ENCODE measurements at places on chromosomes 2 and 18. TPM values are rescaled to one million over a fixed set of nuclear protein-coding genes. Genes with fewer than 3 reads are reported as not detected.

The METAP1D gene
- 12.7 TPM for total RNA-seq

DNA sequence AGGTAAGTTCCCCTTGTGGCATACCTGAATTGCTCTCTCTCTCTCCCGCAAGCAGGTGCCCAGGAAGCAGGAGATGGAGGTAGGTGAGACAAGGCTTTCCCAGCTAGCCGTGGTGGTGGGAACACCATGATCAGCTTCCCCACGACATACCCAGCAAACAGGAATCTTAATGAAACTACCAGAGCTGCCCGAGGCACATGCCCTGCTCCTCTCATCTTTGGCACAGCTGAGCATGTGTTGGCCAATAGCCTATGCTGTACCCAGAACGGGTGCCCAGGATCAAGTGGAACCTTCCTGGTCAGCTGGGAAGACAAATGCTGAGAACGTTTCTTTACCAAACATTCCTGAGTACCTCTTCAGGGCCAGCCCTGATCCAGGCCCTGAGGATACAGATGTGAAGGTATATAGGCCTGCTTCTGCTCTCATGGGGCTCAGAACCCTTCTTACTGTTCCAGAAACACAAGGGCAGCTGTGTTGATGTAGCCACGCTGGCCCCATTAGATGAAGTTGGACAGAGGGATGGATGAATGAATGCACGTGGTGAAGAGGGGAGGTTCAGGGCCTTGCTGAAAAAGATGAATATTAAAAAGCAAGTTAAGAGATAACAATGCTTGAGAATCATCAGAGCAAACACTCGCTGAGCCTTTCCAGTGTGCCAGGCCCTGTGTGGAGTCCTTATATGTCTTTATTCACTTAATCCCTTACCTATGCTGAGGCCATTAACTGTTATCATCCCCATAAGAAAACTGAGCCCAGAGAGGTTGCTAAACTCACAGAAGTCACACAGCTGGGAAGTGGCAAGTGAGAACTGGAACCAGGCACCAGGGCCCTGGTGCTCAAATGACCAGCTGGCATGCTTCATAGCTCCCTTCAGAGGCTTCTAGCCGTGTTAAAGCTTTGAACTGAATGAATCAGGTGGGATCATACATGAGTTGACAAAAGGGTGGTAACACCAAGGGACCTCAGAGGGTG lies 68.8 kb upstream of the TMEM247 start:
- no peak overlapping the region for H3K4me3 ChIP-seq
- peaks cover 11% of the 10 kb centered on the region for H3K4me1 ChIP-seq
- H3K27me3 ChIP-seq, result no peaks in the 10 kb centered on the region
- DNase-seq, result no peak

- H3K36me3 ChIP-seq, result peaks cover 7% of the 10 kb centered on the region
- no peak overlapping the region for H3K27ac ChIP-seq
- H3K4me1 ChIP-seq, result peaks cover 11% of the 10 kb centered on the region
- H3K4me3 ChIP-seq, result no peak overlapping the region
- DNase-seq, result no peak
- H3K27me3 ChIP-seq, result no peaks in the 10 kb centered on the region
These were observed 274.5 kb downstream of the SLC8A1 start for GRCh38 chr2:40177366-40177765.

DNA sequence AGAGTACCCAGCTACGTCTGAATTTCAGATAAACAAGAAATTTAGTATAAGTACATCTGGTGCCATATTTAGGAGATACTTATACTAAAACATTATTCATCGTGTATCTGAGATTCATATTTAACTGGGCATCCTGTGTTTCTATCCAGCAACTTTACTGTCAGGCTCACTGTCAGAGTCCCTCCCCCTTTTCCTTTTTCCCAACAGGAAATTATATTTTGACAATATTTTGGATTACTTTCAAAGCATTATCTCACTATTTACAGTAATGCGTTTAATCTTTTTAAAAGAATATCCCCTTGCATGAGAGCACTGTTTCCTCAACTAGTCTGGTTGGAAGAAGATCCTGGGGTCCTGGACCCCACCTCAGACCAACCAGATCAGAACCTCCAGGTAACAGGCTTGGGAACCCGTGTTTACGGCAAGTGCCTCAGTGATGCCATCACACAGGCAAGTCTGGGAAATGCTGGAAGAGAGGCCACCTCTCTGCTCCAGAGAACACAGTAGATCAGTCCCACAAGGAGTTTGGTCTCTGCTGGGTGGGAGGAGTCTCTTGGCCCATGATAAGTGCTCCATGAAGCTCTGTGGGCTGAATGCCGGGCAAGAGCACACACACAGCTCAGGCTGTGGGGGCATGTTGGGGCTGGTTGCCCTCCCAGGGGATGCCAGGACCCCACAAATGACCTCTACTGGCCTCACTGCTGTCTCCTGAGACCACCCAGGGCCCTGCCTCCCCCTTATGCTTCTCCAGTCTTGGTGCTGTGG lies 84.2 kb upstream of the UXS1 start:
- H3K27ac ChIP-seq, result no peak overlapping the region
- no peak for DNase-seq
- no peaks in the 10 kb centered on the region for H3K36me3 ChIP-seq
- H3K27me3 ChIP-seq, result no peaks in the 10 kb centered on the region

The SOX11 gene
- total RNA-seq, result 0.59 TPM

GRCh38 chr18:2050702-2051201 lies 520.6 kb downstream of the METTL4 start:
- H3K4me1 ChIP-seq, result peaks cover 3% of the 10 kb centered on the region
- no peaks in the 10 kb centered on the region for H3K36me3 ChIP-seq
- no peaks in the 10 kb centered on the region for H3K27me3 ChIP-seq
- DNase-seq, result no peak
- H3K27ac ChIP-seq, result no peak overlapping the region
- no peak overlapping the region for H3K4me3 ChIP-seq

DNA sequence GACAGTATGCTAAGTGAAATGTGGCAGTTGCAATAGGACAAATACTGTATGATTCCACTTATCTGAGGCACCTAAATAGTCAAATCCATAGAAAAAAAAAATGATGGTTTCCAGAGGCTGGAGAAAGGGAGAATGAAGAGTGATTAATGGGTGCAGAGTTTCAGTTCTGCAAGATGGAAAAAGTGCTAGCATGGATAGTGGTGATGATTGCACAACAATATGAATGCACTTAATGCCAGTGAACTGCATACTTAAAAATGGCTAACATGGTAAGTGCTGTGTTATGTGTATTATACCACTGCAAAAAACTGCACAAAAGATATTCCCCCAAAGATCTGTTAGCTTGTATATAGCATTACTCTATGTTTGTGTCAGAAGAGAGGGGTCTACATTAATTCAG lies 185.4 kb downstream of the INHBB start:
- H3K36me3 ChIP-seq, result no peaks in the 10 kb centered on the region
- no peaks in the 10 kb centered on the region for H3K27me3 ChIP-seq
- H3K27ac ChIP-seq, result no peak overlapping the region
- H3K4me1 ChIP-seq, result no peaks in the 10 kb centered on the region

DNA sequence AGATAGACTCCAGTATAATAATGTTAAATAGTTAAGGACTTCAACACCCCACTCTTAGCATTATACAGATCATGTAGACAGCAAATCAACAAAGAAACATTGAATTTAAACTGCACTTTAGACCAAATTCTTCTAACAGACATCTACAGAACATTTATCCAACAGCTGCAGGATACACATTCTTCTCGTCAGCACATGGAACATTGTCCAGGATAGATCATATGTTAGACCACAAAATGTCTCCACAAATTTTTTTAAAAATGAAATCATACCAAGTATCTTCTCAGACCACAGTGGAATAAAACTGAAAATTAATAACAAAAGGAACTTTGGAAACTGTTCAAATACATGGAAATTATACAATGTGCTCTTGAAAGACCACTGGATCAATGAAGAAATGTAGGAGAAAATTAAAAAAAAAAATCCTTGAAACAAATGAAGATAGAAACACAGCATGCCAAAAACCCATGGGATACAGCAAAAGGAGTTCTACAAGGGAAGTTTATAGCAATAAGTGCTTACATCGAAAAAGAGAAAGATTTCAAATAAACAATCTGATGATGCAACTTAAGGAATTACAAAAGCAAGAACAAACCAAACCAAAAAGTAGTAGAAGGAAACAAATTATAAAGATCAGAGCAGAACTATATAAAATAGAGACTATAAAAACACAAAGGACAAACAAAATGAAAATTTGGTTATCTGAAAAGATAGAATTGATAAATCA lies 12.3 kb upstream of the SPP2 start:
- no peak overlapping the region for H3K27ac ChIP-seq
- H3K36me3 ChIP-seq, result no peaks in the 10 kb centered on the region
- DNase-seq, result no peak
- no peak overlapping the region for H3K4me3 ChIP-seq
- H3K4me1 ChIP-seq, result peaks cover 2% of the 10 kb centered on the region
- H3K27me3 ChIP-seq, result peaks cover 28% of the 10 kb centered on the region

The TYMS gene
- 5.3 TPM for total RNA-seq

DNA sequence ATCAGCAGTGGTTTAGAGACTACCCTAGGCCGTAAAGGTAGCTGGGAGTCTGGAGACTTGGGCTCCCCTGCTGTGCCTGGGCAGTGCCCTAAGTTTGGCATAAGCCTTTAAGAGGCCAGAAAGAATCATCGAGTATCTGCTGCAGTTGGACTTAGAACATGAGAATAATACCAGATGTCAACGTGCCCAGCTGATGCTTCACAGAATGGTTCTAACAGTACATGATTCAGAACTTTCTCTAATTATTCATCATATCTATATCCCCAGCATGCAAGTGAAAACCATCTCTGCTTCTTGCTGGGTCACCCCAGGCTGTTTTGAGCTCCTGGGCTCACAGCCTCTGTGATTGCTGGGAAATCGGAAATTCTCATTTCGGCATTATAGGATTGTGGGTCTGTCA lies 118.1 kb downstream of the NCK2 start:
- peaks cover 20% of the 10 kb centered on the region for H3K4me1 ChIP-seq
- no peak for DNase-seq
- H3K27me3 ChIP-seq, result no peaks in the 10 kb centered on the region
- H3K4me3 ChIP-seq, result no peak overlapping the region
- no peak overlapping the region for H3K27ac ChIP-seq
- H3K36me3 ChIP-seq, result no peaks in the 10 kb centered on the region

- DNase-seq, result no peak
- H3K4me1 ChIP-seq, result peaks cover 1% of the 10 kb centered on the region
- H3K27ac ChIP-seq, result no peak overlapping the region
- no peaks in the 10 kb centered on the region for H3K27me3 ChIP-seq
- no peaks in the 10 kb centered on the region for H3K36me3 ChIP-seq
These were observed 27.9 kb downstream of the RMND5A start for GRCh38 chr2:86747711-86748639.

- DNase-seq, result no peak
- no peak overlapping the region for H3K27ac ChIP-seq
- peaks cover 9% of the 10 kb centered on the region for H3K27me3 ChIP-seq
- peaks cover 12% of the 10 kb centered on the region for H3K4me1 ChIP-seq
These were observed 134.8 kb upstream of the AGAP1 start for GRCh38 chr2:235358981-235359471.

- H3K4me1 ChIP-seq, result no peaks in the 10 kb centered on the region
- no peaks in the 10 kb centered on the region for H3K36me3 ChIP-seq
- no peak overlapping the region for H3K27ac ChIP-seq
- H3K4me3 ChIP-seq, result no peak overlapping the region
These were observed 335.2 kb downstream of the NUP35 start for GRCh38 chr2:183459466-183459865.

DNA sequence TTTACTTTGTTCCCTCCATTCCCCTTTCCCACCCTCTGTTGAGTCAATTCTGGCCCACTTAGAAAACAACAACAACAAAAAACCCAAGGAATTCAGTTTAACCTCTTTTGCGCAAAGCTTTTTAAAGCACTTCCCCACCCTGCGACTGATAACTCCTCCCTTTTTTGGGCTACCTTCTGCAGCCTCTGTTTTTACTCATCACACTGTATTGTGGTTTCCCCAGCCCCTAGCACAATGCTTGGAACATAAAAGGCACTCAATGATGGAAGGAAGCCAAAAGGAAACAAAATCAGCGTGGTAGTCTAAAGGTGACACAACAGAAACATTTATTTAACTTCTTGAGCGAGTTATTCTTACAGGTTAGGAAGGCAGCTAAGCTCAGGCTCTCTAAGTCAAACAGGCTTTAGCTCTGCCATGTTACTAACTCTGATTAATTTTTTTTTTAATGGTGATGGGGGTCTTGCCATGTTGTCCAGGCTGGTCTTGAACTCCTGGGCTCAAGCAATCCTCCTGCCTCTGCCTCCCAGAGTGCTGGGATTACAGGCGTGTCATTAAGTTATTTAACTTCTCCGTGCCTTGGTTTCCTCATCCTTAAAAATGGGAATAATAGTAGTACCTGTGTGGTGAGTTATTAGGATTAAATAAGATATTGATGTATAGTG lies 1.3 kb downstream of the CEP68 start:
- H3K4me1 ChIP-seq, result peaks cover 13% of the 10 kb centered on the region
- DNase-seq, result no peak
- peak overlapping the region; percentile 86 for H3K4me3 ChIP-seq
- no peaks in the 10 kb centered on the region for H3K27me3 ChIP-seq
- peak overlapping the region; percentile 51 for H3K27ac ChIP-seq

- no peak overlapping the region for H3K4me3 ChIP-seq
- peak; percentile 81 for DNase-seq
- no peaks in the 10 kb centered on the region for H3K36me3 ChIP-seq
- peaks cover 11% of the 10 kb centered on the region for H3K4me1 ChIP-seq
- H3K27me3 ChIP-seq, result peaks cover 5% of the 10 kb centered on the region
These were observed 104.6 kb upstream of the CTDP1 start for GRCh38 chr18:79574938-79575525.

DNA sequence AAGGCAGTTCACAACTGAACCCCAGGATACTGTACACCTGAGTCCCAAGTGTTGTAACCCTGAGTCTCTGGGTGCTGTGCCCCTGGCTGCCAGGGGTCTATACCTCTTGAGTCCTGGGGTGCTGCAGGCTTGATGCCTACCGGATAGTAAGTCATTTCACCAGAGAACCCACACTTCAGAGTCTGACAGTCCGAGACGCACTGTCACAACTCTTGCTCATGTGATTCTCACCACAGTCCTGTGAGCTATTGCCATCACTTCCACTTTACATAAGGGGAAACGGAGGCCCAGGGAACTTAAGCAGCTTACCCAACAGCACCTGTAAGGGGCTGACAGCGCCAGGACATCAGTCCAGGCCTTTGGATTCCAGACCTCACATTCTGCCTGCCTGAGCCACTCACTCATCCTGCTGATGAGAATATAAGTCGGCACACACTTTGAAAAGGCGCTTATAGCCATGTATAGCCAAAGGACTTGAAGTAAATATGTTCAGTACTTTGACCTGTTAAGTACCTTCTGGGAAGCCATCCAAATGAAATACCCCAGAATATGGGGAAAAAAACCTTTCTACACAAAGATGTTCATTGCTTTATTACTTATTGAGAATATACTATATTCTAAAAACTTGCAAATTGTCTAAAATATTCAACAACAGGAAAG lies 180.7 kb upstream of the ID2 start:
- no peak overlapping the region for H3K27ac ChIP-seq
- H3K36me3 ChIP-seq, result no peaks in the 10 kb centered on the region
- no peak for DNase-seq
- no peak overlapping the region for H3K4me3 ChIP-seq
- no peaks in the 10 kb centered on the region for H3K27me3 ChIP-seq

DNA sequence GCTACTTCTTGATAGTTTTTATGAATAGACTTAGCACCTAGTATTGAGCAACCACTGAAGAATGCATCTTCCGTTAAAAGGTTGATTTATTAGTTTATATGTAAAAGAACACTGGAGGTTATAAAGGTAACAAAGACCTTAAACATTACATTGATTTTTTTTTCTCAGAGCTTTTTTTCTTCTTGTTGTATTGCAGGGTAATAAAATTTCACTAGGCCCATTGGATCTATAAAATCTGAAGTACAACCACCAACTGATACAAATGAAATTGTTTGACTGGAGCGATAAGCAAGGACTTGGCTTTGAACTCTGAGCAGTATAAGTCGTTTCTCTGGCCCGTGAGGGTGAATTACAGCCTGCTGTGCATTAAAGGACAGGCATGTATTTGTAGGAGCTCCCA lies 344.0 kb downstream of the LRRTM1 start:
- H3K27me3 ChIP-seq, result no peaks in the 10 kb centered on the region
- DNase-seq, result no peak
- H3K27ac ChIP-seq, result no peak overlapping the region
- no peaks in the 10 kb centered on the region for H3K4me1 ChIP-seq
- H3K4me3 ChIP-seq, result no peak overlapping the region

The CPS1 gene
- total RNA-seq, result 21.7 TPM
